AG10803 (cell line): ENCODE measurements at places on chromosomes 16 and 17.

- no peak for DNase-seq
These were observed 3.5 kb downstream of the ZNF629 start for GRCh38 chr16:30783280-30784109.

DNA sequence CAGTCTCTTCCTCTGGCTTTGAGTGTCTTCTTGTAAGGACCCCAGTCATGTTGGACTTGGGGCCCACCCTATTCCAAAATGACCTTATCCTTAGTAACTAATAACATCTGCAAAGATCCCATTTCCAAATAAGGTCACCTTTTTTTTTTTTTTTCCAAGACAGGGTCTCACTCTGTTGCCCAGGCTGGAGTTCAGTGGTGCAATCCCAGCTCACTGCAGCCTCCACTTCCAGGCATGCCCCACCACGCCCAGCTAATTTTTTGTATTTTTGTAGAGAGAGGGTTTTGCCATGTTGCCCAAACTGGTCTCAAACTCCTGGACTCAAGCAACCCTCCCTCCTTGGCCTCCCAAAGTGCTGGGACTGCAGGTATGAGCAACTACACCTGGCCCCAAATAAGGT is 118.8 kb upstream of the GSE1 start:
- DNase-seq = no peak

DNA sequence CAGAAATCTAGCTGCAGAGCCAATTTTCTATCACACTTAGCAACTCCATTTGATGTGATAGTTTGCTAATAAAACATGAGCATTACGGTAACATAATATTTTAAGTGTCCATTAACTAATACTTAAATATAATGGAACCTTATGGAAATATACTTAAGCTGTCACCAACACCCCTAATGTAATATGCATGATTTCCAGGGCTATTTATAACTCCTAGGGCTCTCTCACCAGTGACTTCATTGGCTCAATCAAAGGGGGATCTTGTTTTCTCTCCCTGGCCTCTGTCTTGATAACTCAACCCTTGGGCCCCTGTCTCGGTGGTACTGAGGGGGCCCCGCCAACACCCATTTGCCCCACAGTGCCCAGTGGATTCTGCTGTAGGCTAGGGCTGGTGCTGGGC is 170.4 kb downstream of the SALL1 start:
- DNase-seq = no peak

GRCh38 chr17:65633988-65634387 is 72.5 kb upstream of the AXIN2 start:
- no peak for DNase-seq

DNA sequence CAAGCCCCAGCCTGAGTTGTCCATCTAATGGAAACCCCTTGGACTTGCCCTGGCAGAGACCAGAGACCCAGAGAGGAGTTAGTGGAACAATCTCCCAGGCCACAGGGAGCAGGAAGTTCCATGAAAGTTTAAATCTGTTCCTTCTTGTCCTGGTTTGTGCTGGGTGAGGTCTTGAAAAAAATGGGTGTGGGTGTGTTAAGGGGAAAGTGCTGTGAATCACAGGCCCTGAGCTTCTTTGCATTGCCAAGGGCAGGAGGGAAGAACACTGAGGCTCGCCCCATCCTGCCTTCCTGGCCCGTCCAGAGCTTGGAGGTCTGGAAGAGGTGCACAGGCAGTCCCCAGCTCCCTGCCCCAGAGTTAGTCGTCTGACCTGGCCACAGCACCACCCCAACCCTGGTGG is 2.3 kb downstream of the ADORA2B start:
- DNase-seq = peak; percentile 21

DNA sequence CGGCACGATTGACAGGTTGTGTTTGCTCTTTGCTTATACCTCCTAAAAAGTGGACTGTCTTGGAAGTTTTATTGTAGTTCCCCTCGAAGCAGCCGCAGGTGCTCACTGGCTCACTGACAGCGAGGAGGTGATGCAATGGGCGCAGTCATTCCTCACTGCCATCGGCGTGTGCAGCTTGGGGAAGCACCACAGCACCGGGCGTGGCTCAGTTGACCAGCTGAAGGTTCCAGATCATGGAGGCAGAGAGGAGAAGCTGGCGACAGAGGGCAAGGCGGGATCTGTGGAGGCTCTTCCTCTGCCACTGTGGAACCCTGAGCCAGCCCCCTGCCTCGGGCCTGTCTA is 72.1 kb upstream of the TNRC6C start:
- no peak for DNase-seq

DNA sequence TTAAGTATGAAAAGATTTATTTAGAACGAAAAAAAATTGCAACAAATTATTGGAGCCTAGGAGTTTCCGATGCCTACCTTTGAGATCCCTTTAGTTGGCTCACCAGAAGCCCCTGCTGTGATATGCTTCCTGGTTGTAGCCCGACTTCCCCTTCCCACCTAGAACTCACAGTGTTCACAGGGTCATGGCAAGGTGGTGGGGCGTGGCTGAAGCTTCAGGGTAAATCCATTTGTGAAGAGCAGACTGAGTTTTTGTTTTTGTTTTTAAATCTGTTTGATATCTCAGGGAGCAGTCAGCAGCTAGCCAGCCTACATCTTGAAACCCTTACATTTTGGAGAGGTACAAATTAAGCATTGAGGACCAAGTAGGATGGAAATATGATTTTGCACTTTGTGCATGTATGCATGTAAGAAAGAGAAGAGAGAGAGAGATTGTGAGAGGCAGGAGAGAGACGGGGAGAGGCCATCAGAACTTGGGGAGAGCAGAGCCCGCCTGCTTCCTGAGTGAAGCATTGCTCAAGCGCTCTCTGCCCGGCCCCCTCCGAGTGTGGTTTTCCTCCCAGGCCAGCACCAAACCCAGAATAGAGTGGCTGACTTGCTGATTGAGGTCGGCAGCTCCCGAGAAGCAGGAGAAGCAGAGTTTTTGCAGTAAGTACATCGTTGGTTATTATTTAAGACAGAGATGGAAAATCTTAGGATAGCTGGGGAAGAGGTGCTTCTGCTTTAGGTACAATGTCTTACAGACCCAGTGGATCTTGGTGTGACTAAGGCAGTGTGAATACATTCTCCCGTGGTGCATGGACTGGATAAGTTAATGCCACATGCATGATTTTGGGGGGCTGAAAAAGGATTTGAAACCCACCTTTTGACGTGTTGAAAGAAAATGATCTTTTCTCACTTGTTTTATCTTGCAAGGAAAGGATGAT is 64.2 kb downstream of the SPECC1 start:
- peak; percentile 56 for DNase-seq

DNA sequence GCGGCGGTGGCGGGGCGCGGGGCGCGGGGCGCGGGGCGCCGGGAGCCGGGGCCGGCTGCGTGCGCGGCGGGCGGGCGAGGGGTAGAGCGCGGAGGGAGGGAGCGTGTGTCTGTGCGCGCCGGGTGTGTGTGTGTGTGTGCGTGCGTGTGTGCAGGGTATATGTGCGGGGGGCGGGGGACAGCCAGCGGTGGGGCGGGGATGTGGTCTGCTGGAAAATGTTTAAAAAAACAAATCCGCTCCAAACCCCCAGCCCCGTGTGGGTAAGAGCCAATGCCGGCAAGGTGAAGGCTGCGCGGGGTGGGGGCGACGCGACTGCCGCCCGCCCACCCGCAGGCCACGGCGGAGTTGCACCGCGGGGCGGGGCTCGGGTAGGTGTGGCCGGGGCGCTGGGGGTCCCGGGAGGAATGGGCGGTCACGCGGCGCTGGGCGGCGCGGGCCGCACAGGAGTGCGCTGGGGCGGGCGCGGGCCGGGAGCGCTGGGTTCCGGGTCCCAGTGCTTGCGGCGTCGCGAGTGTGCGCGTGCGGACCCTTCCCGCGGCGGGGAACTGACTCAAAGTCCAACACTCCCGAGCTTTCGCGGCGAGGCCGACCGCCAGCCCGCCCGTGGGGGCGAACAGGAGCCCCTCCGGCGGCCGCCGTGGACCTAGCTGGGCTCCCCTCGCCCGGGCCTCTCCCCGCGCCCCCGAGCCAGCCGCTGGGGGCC is at the start of gene CYGB:
Gene CYGB (minus strand): TSS at position 132 of the 703 bp plus-strand sequence. CDS start 167 bp downstream, outside the sequence.
- DNase-seq = no peak

- no peak for DNase-seq
These were observed 4.6 kb downstream of the IGFBP4 start for GRCh38 chr17:40447806-40448205.

DNA sequence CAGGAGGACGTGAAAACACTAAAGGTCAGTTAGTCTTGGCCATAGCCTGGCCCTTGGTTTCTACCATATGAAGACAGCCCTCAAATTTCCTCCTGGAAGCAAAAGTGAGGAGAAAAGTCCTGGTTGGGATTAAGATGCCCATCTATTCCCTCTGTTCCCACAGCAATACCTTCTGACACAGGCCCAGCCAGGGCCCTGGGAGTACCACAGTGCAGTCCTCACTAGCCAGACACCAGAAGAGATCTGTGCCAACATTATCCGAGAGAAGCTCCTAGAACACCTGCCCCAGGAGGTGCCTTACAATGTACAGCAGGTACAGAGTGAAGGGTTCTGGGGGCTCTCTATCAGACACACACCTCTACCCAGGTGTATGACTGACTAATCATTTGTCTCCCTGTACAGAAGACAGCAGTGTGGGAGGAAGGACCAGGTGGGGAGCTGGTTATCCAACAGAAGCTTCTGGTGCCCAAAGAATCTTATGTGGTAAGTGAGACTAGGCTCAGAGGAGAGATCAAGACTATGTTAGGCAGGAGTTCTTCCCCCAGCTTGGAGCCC is 4.1 kb downstream of the ERAL1 start:
- no peak for DNase-seq

DNA sequence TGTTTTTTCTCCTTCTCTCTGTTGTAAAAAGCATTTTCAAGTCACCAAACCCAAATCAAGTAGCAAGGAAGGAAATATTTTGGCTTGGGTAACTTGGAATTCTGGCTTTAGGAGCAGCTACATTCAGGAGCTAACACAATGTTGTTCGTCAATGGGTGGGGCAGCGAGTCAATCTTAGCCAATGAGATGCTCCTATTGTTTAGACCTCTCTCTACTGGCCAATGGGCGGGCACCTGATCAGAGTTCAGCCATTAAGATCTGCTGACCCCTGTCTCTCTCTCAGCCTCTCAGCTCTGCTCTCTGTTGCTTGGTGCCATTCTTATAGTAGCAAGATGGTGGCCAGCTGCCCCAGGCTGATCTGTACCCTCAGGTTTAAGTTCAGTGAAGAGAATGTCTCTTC is 83.2 kb downstream of the IRX3 start:
- DNase-seq = no peak

DNA sequence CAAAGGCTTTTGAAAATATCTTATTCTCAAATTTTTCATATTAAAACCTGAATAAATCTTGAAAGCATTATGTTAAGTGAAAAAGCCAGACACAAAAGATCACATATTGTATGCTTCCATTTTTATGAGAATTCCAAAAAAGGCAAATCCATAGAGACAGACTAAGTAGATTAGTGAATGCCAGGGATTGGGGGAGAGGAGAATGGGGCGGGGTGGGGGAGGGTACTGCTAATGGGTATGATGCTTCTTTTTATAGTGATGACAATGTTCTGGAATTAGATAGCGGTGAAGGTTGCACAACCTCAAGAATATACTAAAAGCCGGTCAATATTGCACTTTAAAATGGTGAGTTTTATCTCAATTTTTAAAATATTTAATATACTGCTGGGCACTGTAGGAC is 44.0 kb downstream of the XPO6 start:
- DNase-seq = no peak

DNA sequence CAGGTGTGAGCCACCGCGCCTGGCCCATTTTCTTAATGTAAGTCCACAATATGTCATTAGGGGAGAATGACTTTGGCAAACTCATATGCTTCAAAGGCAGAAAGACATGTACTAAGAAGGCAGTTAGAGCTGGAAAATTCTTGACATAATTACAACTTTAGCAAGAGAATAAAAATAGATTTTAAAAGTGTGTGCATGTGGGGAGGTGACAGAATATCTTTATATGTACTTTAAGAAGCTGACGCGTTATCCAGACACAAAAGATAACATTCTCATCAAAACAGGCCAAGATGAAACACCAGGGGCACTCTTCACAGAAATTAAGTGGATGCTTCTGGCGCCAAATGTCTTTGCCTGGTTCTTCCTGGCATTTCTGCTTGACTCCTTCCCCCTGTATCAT is 28.2 kb downstream of the GJC1 start:
- DNase-seq = no peak

GRCh38 chr17:77769215-77769614 is 189.3 kb upstream of the TNRC6C start:
- DNase-seq = peak; percentile 11

DNA sequence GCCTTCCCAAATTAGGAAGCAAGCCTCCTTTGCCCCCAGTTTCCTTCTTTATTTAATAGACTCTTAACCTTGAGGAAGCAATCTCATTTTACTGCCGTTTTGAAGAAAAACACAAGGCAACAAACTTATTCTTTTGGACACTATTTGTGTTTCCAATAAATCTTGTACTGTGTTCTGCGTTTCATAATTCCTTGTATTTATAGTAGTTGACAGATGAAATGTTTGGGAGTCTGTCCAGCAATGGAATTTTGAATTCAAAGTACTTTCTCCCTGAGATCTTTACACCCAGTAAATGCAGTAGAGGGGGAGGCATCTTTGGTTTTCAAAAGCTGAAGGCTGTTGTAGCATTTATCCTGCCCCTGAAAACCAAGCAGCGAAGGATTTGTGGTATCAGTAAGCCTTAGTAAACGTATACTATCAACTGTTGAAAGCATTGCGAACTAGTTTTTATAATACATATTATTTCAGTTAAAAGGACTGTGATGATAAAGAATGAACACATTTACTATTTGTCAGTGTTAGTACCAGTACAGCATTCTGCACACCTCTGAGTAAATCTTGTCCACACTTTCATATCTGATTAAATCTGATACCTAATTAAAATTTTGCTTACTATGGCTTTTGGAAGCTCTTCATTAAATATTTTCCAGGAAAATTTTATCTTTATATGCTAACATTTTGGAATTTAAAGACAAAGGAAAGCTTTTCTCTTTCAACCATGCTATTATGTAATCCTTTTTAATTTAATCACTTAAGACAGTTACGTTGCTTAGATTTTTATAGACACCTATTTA is 83.1 kb downstream of the TNRC6C start:
- no peak for DNase-seq

- DNase-seq = peak; percentile 41
These were observed 219.7 kb downstream of the SPECC1 start for GRCh38 chr17:20228860-20229259.

- DNase-seq = no peak
These were observed 131.0 kb upstream of the PSMD7 start for GRCh38 chr16:74165566-74166080.

GRCh38 chr16:15033309-15033707 is 22.6 kb downstream of the NTAN1 start:
- no peak for DNase-seq

DNA sequence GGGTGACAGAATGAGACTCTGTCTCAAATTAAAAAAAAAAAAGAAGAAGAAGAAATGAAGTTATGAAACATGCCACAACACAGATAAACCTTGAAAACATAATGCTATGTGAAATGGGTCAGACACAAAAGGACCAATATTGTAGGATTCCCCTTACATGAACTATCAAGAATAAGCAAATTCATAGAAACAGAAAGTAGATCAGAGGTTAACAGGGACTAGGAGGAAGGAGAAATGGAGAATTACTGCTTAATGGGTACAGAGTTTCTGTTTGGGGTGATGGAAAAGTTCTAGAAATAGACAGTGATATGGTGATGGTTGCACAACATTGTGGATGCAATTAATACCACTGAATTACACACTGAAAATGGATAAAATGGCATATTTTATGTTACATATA is 16.3 kb downstream of the RANBP10 start:
- DNase-seq = no peak

GRCh38 chr17:11880714-11881113 is 116.6 kb downstream of the ZNF18 start:
- no peak for DNase-seq
